ENCODE measurements at places on chromosomes 2 and 18. TPM values are rescaled to one million over a fixed set of nuclear protein-coding genes. Genes with fewer than 3 reads are reported as not detected.
A peak's percentile ranks its signal among the peaks of the same experiment; 100 is the strongest.

The UGT1A1 gene
- not detected for total RNA-seq

The GLS gene
- 85.5 TPM for total RNA-seq

The UGT1A5 gene
- not detected for total RNA-seq

The CYS1 gene
- total RNA-seq = not detected

The SLC8A1 gene
- 4.7 TPM for total RNA-seq

The SERPINB13 gene
- total RNA-seq = not detected

The TBR1 gene
- total RNA-seq = 0.09 TPM

The TSPYL6 gene
- total RNA-seq = not detected

- peaks cover 13% of the 10 kb centered on the region for H3K36me3 ChIP-seq
- H3K27me3 ChIP-seq = no peaks in the 10 kb centered on the region
- DNase-seq = no peak
- H3K4me1 ChIP-seq = no peaks in the 10 kb centered on the region
- no peak overlapping the region for H3K4me3 ChIP-seq
These were observed 51.0 kb downstream of the WDPCP start for GRCh38 chr2:63537306-63537705.

DNA sequence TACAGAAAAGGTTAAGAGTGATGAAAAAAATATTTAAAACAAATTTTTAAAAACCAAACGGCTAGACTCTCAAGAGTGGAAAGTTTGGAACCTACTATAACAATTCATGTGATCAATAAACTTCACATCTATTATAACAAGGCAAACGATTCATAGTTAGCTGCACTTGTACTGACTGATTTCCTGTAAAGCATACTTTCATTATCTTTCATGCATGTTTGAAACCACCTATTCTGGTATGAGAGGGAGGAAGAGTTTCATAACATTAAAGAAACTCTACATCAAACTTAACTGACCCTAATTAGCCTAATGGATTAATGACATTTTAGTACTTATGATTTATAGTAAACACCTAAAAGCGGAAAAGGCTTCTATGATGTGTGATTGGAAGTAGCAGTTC, 43.7 kb upstream of the VWC2L start:
- no peak overlapping the region for H3K27ac ChIP-seq
- H3K36me3 ChIP-seq = no peaks in the 10 kb centered on the region
- no peaks in the 10 kb centered on the region for H3K4me1 ChIP-seq

- peaks cover 24% of the 10 kb centered on the region for H3K36me3 ChIP-seq
- no peaks in the 10 kb centered on the region for H3K27me3 ChIP-seq
- no peaks in the 10 kb centered on the region for H3K4me1 ChIP-seq
- H3K4me3 ChIP-seq = no peak overlapping the region
- DNase-seq = no peak
- H3K27ac ChIP-seq = no peak overlapping the region
These were observed 101.3 kb downstream of the OSBPL1A start for GRCh38 chr18:24296276-24296675.

GRCh38 chr2:9286554-9287399, 80.2 kb downstream of the ASAP2 start:
- H3K27ac ChIP-seq = no peak overlapping the region
- DNase-seq = no peak
- no peaks in the 10 kb centered on the region for H3K27me3 ChIP-seq
- H3K36me3 ChIP-seq = peaks cover 12% of the 10 kb centered on the region
- H3K4me3 ChIP-seq = no peak overlapping the region

GRCh38 chr2:50772607-50773006, 259.3 kb downstream of the NRXN1 start:
- H3K36me3 ChIP-seq = no peaks in the 10 kb centered on the region
- H3K4me1 ChIP-seq = no peaks in the 10 kb centered on the region
- H3K4me3 ChIP-seq = no peak overlapping the region
- no peak for DNase-seq

DNA sequence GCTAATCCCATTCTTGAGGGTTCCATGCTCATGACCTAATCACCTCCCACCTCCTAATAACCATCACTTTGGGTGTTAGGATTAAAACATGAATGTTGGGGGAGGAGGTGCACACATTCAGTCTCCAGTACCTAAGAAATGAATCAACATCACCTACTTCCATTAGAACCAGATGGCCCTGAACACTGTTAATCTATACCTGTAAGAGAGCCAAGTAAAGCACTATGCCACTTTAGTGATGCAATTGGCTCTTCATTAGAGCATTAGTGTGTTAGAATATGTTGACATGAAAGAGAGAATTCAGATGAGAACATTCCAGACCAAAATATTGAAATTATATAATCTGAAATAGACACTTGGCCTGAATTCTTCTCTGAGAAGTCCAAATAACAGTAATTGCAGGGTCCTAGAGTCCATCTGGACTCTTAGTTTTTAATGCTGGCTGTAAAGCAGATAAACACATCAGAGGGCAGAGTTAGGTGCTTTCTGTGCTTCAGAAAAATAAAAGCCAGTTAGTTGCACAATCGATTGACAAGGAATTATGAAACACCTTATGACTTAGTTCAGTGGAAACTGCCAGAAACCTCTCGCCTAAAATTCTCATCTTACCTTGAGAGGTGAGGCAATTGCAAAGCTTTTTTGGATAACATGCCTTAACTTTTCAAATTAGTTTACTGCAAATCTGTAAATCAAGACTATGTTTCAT, 923.7 kb downstream of the SLC4A3 start:
- H3K4me3 ChIP-seq = no peak overlapping the region
- H3K4me1 ChIP-seq = no peaks in the 10 kb centered on the region

DNA sequence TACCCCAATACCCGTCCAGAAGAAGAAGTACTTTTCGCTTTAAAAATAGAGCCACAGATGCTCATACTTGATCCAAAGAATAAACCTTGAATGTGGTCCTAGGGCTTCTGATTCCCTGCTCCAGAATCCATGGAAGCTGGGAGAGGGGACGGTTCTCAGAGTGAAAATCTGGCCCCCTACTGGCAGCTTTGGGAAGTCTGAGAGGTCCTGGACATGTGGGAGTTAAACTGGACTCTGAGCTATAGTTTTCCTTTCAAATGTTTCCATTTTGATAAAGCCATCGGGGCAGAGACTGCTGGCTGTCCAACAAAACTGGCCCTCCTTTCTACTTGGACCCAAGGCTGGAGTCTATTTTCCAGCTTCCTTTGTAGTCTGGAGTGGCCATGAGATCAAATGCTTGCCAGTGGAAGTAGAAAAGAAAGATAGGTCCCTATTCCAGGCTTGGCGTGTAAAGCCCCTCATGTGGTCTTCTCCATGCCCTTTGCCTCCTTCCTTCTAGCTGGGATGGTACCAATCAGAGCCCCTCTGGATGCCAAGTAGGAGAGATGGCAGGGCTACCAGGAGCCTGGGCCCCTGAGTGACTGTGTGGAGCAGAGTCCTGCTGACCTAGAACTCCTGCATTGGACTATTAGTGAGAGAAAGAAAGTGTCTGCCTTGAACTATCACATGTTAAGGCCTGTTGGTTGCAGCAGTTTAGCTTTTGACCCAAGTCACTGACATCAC, 37.7 kb upstream of the TBC1D8 start:
- no peaks in the 10 kb centered on the region for H3K36me3 ChIP-seq
- peak; percentile 62 for DNase-seq
- H3K27ac ChIP-seq = no peak overlapping the region
- H3K4me1 ChIP-seq = peaks cover 3% of the 10 kb centered on the region

DNA sequence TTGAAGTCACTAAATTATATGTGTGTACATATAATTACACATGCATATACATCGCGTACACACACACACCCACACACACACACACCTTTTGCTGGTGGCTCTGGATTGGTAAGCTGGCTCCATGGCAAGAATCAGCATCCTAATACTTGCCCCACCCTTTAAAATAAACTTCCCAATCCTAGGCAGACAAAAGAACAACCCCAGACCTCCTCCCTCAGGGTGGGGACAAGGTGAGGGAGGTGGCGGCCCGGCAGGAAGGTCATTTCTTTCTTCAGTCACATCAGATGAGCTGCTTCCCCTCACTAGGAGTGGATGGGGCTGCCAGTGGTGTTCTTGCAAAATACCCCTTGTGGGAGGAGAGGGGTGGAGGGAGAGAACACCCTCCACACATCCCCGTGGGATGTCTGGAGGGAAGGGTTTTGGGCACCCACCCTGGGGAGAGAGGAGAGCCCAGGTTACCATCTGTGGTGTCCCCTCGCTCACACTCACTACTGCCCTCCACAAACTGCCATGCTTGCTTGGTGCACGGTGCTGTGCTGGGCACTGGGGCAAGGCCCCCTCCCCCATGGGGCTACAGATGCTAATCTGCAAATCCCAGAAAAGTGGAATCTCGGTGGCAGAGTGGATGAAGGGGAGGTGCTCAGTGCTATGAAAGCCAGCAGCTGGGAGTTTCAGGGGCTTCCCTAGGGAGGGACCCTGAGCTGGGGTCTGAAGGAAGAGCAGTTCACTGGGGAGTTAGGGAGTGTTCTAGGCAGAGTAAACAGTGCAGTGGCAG, 64.0 kb downstream of the ODC1 start:
- no peak overlapping the region for H3K4me3 ChIP-seq
- H3K27ac ChIP-seq = no peak overlapping the region
- no peaks in the 10 kb centered on the region for H3K27me3 ChIP-seq

DNA sequence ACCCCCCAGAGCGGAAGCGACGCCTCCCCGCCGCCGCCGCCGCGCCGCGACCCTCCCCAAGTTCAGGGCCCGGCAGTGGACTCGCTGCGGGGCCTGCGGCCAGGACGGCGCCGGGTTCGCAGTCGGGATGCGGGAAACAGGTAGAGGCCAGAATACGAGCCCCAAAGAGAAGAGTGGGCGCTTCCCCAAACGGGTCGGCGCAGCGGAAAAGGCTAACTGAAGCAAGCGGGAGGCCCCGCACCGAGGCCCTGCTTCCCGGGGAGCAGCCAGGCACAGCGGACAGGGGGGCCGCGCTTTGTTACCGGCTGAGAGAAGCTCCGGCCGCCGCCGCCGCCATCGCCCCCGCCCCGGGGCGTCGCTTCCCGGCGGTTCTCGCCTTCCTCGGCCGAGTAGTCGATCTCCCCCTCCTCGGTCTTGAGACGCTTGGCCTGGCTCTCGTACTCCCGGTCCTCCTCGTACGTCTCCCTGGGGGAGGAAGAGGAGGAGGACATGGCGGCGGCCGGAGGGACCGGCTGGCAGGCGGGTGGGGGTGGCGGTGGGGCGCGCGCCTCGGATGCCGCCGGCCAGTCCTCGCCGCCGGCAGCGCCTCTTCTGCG, 494 bp downstream of the HNRNPLL start:
- no peaks in the 10 kb centered on the region for H3K36me3 ChIP-seq
- DNase-seq = no peak
- no peaks in the 10 kb centered on the region for H3K27me3 ChIP-seq
- H3K4me1 ChIP-seq = peaks cover 59% of the 10 kb centered on the region

GRCh38 chr2:238875101-238875470, 27.2 kb downstream of the TWIST2 start:
- no peaks in the 10 kb centered on the region for H3K36me3 ChIP-seq
- no peaks in the 10 kb centered on the region for H3K27me3 ChIP-seq

DNA sequence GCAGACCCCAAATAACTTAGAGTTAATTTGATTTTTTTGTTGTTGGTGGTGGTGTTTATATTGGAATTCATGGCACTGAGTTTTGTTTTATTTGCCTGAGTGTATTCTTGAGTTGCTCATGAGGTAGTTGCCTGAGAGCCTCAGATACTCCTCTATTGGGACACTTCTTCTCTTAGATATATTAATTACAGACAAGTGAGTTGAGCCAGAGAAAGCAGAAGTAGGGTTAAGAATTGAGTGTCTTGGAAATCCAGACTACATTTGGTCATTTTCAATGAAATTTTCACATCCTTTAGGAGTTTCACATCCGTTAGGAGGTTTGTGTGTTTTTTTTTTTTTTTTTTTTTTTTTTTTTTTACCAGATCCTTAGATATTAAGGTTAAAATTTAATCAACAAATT, 29.0 kb downstream of the FMNL2 start:
- no peaks in the 10 kb centered on the region for H3K27me3 ChIP-seq
- peaks cover 30% of the 10 kb centered on the region for H3K4me1 ChIP-seq
- no peaks in the 10 kb centered on the region for H3K36me3 ChIP-seq
- no peak for DNase-seq
- H3K27ac ChIP-seq = no peak overlapping the region

DNA sequence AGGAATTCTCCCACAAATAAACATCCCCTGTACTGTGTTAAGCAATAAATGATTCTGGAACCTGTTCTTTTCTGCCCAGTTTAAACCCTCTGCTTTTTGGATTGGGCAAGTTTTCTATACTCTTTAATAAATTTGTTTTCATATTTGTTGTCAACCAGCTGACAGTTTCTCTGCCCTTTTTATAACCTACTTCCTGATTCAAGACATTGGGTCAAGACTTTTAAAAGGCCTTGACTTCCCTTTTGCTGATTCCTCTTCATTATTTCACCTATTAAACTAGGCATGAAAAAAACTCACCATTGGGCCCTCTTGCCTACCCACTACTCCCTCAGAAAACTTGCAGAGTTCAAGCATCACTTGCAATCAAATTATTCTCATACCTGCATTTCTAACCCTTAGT, 459.5 kb downstream of the ARHGAP15 start:
- H3K36me3 ChIP-seq = peaks cover 9% of the 10 kb centered on the region
- H3K27ac ChIP-seq = no peak overlapping the region
- H3K27me3 ChIP-seq = no peaks in the 10 kb centered on the region
- H3K4me3 ChIP-seq = no peak overlapping the region
- H3K4me1 ChIP-seq = no peaks in the 10 kb centered on the region

DNA sequence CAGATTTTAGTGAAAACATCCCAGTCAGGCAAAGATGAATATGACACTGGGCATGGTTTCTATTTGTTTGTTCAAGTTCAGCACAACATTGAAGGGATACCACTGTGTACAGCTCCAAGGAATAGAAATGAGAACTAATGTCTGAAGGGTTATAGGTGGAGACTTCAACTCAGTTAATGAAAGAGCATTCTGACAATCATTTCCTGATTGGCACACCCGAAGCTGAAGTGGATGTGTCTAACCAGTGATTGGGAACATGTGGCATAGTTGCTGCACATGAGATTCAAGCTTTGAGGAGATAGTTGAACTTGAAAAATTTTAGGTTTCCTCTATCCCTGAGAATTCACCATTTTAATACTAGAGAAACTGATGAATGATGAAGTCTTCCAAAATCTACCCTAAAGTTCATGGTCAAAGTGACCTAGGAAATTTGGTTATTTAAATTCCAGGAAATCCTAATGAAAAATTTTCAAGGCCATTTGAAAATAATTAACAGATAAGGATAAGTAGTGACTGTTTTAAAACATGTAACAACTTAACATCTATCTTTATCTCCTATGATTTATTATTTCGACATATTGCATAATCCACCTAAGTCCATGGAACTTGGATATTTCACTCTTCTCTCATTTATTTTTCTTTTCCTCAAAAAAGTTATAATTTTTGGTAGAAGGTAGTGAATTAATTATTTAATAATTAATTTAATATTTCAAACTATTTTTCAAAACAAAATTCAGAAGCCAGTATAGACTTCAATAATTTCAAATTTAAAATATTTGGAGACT, 38.0 kb downstream of the SLC9A4 start:
- peaks cover 3% of the 10 kb centered on the region for H3K36me3 ChIP-seq
- H3K4me3 ChIP-seq = no peak overlapping the region
- no peak for DNase-seq
- no peaks in the 10 kb centered on the region for H3K27me3 ChIP-seq
- H3K4me1 ChIP-seq = no peaks in the 10 kb centered on the region

GRCh38 chr2:212943351-212943750, 208.1 kb downstream of the IKZF2 start:
- H3K4me1 ChIP-seq = peaks cover 8% of the 10 kb centered on the region
- no peak for DNase-seq
- H3K27ac ChIP-seq = no peak overlapping the region
- no peaks in the 10 kb centered on the region for H3K27me3 ChIP-seq
- no peaks in the 10 kb centered on the region for H3K36me3 ChIP-seq

Data from neural crest cell (in vitro differentiated cells).